ENCODE measurements at places on chromosomes 7 and 10.
A peak's percentile ranks its signal among the peaks of the same experiment; 100 is the strongest.

GRCh38 chr10:95319239-95319638, 28.4 kb upstream of the PDLIM1 start:
- no peak for DNase-seq

DNA sequence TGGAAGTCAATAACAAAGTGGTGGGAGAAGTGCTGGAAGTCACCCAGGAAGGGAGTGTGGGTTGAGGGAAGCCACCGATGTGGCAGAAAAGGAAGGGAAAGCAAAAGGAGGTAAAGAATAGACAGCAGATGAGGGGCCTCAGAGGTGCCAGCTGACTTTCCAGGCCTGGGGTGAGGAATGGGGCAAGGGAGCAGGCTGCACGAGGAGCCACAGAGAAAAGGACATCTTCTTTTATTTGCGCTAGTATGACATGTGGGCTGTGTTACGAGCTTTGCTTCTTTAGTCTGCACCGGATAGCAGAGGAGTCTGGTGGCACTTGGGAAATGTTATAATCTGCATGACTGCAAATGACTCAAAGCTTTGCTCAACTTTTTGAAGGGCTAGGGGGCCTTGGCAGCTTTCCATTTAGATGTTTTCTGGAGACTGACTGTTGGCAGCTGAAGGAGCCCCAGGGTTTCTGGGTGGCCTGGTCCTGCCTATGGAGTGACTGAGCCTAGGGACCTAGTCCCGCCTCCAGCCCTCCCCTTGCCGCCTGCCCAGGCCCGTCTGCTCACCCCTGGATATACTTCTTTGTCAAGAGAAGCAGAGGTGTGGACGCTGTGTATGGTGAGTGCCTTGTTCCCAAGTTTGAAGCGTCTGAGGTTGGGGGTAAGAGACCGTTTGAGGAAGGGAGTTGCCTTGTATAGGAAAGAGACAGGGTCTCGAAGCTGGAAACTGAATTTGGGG, 5.1 kb downstream of the PRXL2A start:
- no peak for DNase-seq

- no peak for DNase-seq
Measured at GRCh38 chr10:132846631-132847415, 60.9 kb upstream of the NKX6-2 start.

GRCh38 chr10:60916025-60916424, 28.0 kb downstream of the RHOBTB1 start:
- no peak for DNase-seq

- DNase-seq, result peak; percentile 3
Measured at GRCh38 chr7:141511316-141511675, 39.9 kb upstream of the AGK start.

DNA sequence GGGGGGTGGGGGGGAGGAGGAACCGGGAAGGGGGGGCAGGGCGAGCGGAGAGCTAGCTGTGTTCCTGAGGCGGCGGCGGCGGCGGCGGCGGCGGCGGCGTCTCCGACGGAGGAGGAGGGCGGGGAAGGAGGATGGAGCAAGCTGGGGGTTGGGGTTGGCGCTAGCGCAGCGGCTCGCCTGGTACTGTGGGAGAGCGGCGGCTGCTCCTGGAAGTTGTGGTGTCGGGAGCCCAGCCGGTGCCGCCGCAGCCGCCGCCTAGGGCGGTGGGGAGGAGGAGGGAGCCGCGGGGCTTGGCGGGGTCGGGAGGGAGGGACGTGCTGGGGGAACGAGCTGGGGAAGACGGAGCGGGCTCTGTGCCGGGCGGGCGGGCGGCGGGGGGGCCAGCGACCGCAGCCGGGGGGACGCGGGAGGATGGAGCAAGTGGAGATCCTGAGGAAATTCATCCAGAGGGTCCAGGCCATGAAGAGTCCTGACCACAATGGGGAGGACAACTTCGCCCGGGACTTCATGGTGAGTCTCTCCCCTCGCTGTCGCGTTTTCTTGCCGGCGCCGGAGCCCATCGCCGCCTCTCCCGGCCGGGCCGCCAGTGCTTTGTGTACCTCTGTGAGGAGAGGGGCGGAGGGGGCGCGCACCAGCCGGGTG, at the start of gene PTPN12:
TSS of gene PTPN12 (plus strand) at position 160 of the 642 bp plus-strand sequence. CDS start at position 412, 252 bp downstream.
- DNase-seq, result no peak

GRCh38 chr7:55335151-55335550, 30.0 kb upstream of the LANCL2 start:
- no peak for DNase-seq

GRCh38 chr7:28812616-28813015, 145.5 kb downstream of the TRIL start:
- DNase-seq, result no peak

GRCh38 chr10:14180911-14181566, 149.7 kb downstream of the FRMD4A start:
- DNase-seq, result no peak

DNA sequence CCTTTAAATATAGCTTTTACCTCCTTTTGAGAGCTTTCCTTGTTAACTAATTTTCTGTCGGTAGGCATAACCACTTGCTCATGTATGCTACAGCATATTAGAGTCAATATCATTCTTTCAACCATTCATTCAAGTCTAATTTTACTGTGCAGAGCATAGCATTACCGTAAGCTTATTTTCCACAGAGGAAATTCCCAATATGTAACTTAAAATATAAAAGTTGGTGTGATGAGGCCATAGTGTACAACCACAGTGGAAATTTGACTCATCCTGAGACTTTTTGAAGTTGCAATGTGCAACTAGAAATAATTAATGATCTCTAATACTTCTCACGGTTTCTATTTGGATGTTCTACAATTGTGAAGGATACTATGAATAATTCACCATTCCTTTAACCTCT, 80.6 kb upstream of the KLF6 start:
- DNase-seq, result no peak

GRCh38 chr10:126904818-126905701, at the start of gene DOCK1:
TSS of gene DOCK1 (plus strand) at chr10:126905428. CDS start at chr10:126905518, 90 bp downstream.
- DNase-seq, result peak; percentile 16

- no peak for DNase-seq
Measured at GRCh38 chr10:126917375-126917774, 12.1 kb downstream of the DOCK1 start.

GRCh38 chr7:149662591-149663095, 110.7 kb downstream of the ZNF467 start:
- peak; percentile 72 for DNase-seq

DNA sequence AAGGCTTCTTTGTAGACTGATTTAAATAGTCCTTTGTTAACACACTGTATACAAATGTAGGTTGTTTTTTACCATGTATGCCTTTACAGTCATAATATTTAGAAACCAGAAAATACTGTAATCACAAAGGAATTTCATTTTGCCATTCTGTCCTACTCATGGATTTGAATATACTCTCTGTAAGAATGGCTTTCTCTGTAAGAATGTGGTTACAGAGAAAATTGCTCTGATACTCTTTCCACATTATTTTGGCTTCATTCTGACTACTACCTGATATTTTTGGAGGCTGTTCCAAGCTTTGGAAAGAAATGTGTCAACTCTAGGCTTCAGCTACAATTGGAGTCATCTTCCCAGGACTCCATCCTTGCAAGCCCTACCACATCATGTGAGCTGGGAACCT, 23.5 kb downstream of the CH25H start:
- no peak for DNase-seq

GRCh38 chr7:45589061-45589460, 14.9 kb downstream of the ADCY1 start:
- no peak for DNase-seq

DNA sequence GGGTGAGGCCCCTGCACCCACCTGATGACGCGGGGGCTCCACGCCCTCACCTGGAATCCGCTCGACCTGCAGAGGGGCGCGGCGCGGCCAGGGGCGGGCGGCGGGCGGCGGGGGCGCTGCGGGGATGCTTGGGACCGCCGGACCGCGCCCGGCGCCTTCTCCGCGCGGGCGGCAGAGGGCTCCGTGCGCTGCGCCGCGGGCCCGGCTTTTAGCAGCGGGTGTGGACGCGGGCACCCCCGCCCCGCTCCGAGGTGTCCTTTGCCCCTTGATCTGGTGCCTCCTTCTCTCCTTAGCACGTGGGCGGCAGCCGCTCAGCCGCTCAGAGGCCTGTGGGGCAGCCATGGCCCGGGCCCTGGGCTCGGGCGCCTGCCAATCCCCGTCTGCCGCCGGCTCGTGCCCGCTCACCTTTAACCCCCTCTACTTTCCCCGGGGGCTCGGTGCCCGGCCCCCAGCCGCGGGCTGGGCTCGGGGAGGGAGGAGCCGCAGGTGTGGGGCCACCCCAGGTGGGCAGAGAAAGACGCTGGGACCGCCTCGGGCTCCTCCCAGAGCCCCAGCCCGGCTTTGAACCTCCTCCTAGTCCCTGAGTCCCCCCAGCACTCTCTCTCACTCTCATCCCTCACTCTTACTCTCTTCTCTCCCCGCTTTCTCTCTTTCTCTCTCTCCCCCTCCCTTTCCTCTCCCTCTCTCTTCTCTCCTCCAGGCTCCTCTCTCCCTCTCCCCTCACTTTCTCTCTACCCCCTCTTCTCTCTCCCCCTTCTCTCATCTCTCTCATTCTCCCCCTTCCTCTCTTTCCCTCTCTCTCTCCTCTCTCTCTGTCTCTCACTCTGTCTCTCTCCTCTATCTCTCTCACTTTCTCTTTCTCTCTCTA, 19.7 kb upstream of the VPS37D start:
- DNase-seq, result no peak

- no peak for DNase-seq
Measured at GRCh38 chr10:6071181-6072175, 9.3 kb upstream of the IL2RA start.

DNA sequence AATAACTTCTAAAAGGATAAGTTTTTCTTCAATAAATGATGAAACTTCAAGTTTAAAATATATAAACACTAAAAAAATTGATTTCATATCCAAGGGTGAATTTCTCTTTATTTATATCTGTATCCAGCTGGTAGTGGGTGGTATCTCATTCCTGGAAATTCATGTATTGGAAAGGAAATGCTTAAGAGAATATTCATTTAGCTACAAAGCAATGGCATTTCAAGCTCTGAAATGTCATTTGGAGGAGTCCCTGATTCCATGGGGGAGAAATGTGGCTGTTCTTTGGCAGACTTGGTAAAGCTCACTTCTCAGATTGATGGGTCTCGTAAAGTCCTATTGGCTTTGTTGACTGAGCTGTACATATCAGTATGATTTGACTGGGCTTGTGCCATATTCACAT, 156.3 kb upstream of the TEX47 start:
- DNase-seq, result no peak

All from stimulated activated CD4-positive, alpha-beta T cell treated with anti-CD3 and anti-CD28 coated beads, TNF-alpha, amount 100 ng/mL, for 24 hours (primary cell).